Chondrocyte (in vitro differentiated cells): ENCODE measurements at places on chromosomes 4 and X. TPM values are rescaled to one million over a fixed set of nuclear protein-coding genes. Genes with fewer than 3 reads are reported as not detected.

- no peak overlapping the region for H3K27ac ChIP-seq
- peaks cover 14% of the 10 kb centered on the region for H3K4me1 ChIP-seq
- peaks cover 3% of the 10 kb centered on the region for H3K27me3 ChIP-seq
- DNase-seq = no peak
Observed at GRCh38 chr4:24489870-24490269, 94.5 kb downstream of the DHX15 start.

- H3K27ac ChIP-seq = peak overlapping the region; percentile 41
- H3K36me3 ChIP-seq = peaks cover 13% of the 10 kb centered on the region
- H3K27me3 ChIP-seq = no peaks in the 10 kb centered on the region
- peak overlapping the region; percentile 83 for H3K4me3 ChIP-seq
Observed at GRCh38 chr4:52863324-52863723, 1.2 kb downstream of the RASL11B start.

- peaks cover 8% of the 10 kb centered on the region for H3K36me3 ChIP-seq
- H3K27me3 ChIP-seq = no peaks in the 10 kb centered on the region
- no peak for DNase-seq
- H3K27ac ChIP-seq = no peak overlapping the region
- H3K4me1 ChIP-seq = peaks cover 11% of the 10 kb centered on the region
- no peak overlapping the region for H3K4me3 ChIP-seq
Observed at GRCh38 chr4:138438608-138439007, 196.5 kb upstream of the SLC7A11 start.

GRCh38 chr4:56512166-56512565, 6.6 kb downstream of the ARL9 start:
- H3K27me3 ChIP-seq = peaks cover 4% of the 10 kb centered on the region
- H3K27ac ChIP-seq = no peak overlapping the region
- H3K4me3 ChIP-seq = no peak overlapping the region
- no peaks in the 10 kb centered on the region for H3K36me3 ChIP-seq

DNA sequence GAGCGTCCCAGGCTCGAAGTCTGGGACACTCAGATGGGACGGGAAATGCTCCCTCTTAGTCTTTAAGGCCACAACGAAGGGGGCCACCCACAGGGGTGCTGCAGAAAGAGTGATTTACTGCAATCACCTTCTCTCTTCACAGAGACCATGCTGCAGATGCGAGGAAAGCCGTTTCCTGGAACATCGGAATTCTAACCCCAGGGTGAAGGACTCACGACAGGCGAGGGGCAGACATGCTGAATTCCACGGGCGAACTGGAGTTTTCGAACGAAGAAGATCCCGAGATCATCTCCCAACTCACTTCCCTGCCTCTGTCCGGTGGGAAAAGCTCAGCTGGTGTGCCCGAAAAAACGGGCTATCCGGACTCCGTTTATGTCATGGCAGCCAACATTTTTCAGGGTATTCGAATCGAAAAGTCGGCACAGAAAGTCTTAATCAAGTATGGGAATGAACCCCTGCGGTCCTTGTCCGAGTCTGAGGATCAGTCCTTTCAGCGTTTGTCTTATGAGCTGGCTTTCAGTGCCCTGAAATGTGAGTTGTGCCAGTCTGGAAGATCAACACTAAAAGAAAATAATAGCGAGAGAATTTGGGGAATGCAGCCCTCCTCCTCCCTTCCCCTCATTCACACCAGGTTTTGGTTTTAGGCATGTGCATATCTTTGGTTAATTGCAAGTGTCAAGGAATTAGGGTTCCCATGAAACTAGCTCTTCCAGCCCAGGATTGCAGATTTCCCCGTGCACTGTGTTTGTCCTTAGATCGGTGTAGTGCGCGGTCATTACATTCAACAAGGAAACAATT, 905 bp downstream of the NSUN7 start:
- H3K4me3 ChIP-seq = peak overlapping the region; percentile 81
- DNase-seq = no peak
- H3K27ac ChIP-seq = peak overlapping the region; percentile 80

GRCh38 chrX:107738272-107738671, 37.3 kb downstream of the TSC22D3 start:
- H3K4me1 ChIP-seq = peaks cover 56% of the 10 kb centered on the region
- H3K27ac ChIP-seq = no peak overlapping the region
- H3K36me3 ChIP-seq = peaks cover 2% of the 10 kb centered on the region
- no peak for DNase-seq
- H3K4me3 ChIP-seq = no peak overlapping the region
- no peaks in the 10 kb centered on the region for H3K27me3 ChIP-seq

DNA sequence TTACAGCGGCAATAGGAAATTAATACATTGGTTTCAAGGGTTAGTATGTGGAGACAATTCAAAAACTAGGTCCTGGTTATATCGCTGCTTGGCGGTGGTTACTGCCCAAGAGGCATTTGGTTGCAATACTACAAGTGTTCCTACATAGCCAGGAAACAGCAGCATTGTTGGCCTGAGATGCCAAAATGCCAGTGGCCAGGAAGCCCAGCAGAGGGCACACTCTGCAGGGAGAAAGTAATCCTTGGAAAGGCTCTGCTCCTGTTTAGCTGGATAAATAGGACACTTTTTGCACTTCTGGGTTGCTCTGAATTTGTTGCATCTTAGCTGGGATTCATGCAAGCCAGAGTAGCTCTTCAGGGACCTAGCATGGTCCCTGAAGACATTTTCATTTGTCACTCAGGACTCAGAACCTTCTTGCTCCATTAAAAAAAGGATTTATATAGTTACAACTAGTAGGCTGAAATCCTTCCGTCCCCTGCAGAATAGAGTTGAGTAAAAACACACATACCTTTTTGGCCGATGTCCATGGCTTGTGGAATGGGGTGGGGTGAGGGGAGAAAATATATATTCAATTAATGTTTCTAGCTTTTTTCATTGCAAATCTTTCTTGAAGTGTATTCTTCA, 8.1 kb upstream of the GPR119 start:
- no peak for DNase-seq
- no peaks in the 10 kb centered on the region for H3K4me1 ChIP-seq
- H3K4me3 ChIP-seq = no peak overlapping the region
- H3K36me3 ChIP-seq = no peaks in the 10 kb centered on the region
- H3K27me3 ChIP-seq = peaks cover 21% of the 10 kb centered on the region

DNA sequence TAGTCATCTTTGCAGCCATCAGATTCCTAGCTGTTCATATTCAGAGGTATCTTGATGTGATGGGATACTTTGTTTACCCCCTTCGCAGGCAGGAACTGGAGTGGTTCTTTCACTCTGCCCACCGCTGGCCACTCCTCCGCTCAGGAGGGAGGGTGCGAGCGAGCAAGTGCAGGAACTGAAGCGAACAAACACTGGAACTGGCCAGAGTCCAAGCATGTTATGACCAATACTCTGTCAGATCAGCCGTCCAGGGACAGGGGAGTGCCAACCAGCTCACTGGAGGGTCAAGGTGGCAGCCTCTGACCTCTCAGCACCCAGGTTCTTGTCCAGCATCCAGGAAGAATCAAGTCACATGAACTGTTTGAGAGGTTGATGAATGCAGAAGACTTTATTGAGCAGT, 18.0 kb upstream of the MANBA start:
- no peak for DNase-seq
- H3K27me3 ChIP-seq = no peaks in the 10 kb centered on the region
- H3K4me3 ChIP-seq = no peak overlapping the region
- no peaks in the 10 kb centered on the region for H3K4me1 ChIP-seq
- H3K36me3 ChIP-seq = no peaks in the 10 kb centered on the region
- no peak overlapping the region for H3K27ac ChIP-seq

- H3K27me3 ChIP-seq = no peaks in the 10 kb centered on the region
- DNase-seq = no peak
Observed at GRCh38 chr4:40940317-40940741, 190.6 kb downstream of the NSUN7 start.

GRCh38 chrX:69306063-69306404, 140.8 kb upstream of the PJA1 start:
- H3K4me3 ChIP-seq = no peak overlapping the region
- no peaks in the 10 kb centered on the region for H3K36me3 ChIP-seq
- DNase-seq = no peak
- no peaks in the 10 kb centered on the region for H3K4me1 ChIP-seq
- H3K27ac ChIP-seq = no peak overlapping the region

- H3K4me3 ChIP-seq = peak overlapping the region; percentile 57
- peaks cover 16% of the 10 kb centered on the region for H3K4me1 ChIP-seq
- no peak overlapping the region for H3K27ac ChIP-seq
- no peak for DNase-seq
- H3K27me3 ChIP-seq = peaks cover 86% of the 10 kb centered on the region
Observed at GRCh38 chr4:41881981-41882624, 53.1 kb upstream of the TMEM33 start.

GRCh38 chr4:113438596-113438995, 322.9 kb downstream of the CAMK2D start:
- H3K4me1 ChIP-seq = peaks cover 47% of the 10 kb centered on the region
- no peak overlapping the region for H3K4me3 ChIP-seq
- no peaks in the 10 kb centered on the region for H3K27me3 ChIP-seq
- no peak overlapping the region for H3K27ac ChIP-seq
- DNase-seq = no peak

DNA sequence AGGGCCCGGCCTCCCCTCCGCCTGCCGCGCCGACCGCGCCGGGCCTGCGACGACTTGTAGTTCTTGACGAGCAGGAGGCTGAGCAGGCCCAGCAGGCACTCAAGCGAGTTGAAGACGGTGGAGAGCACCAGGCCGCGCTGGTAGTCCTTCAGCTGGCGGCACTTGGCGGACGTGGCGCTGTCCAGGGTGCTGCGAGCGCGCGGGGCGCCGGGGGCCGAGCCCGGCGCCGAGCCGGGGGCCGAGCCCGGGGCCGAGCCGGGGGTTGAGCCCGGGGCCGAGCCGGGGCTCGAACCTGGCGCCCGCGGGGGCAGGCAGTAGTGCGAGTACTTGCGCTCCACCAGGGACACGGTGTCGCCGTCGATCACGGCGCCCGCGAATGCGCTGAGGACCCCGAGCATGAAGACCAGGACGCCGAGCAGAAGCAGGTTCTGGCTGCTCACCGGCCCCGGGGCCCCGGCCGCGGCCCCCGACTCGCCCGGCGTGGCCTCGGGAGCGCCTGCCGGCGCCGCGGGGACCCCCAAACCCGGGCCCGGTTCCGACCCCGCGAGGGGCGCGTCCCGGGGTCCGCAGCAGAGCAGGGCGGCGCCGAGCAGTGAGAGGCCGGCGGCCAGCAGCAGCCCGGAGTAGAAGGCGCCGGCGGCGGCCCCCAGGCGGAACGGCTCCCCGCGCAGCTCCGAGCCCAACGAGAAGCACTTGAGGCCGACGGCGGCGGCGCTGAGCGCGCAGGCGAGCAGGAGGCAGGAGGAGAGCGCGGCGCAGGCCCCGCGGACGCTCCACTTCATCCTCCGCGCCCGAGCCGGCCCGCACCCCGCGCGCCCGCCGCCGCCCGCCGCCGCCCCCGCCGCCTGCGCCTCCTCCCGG, 584 bp downstream of the TMEM271 start:
- H3K4me1 ChIP-seq = peaks cover 8% of the 10 kb centered on the region
- DNase-seq = peak; percentile 92
- H3K27me3 ChIP-seq = peaks cover 55% of the 10 kb centered on the region
- H3K27ac ChIP-seq = no peak overlapping the region

DNA sequence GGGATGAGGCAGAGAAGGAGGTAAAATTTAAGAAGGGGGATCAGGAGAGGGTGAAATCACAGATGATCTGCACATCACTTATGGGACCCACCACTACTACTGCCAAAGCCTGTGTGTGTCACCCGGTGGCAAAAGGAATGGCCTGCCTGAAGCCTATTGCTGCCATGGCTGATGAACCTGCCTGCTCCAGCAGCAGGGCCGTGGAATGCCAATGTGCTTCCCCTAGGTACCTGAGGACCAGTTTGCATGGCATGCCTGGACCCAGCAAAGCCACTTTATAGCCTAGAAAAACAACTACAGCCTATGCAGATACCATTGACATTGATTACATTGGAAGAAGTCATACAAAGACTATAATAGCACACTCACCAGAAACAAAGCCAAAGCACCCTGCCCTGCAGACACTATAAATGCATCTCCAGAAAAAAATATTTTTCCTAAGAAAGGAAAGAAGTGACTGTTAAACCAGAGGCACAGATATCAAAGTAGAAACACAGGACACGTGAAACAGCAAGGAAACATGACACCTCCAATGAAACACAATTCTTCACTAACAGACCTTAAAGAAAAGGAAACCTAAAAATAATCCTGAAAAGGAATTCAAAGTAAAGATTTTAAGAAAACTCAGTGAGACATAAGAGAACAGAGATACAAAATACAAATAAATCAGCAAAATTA, 680.7 kb upstream of the GRID2 start:
- no peak for DNase-seq
- peaks cover 41% of the 10 kb centered on the region for H3K27me3 ChIP-seq
- peaks cover 2% of the 10 kb centered on the region for H3K36me3 ChIP-seq
- no peak overlapping the region for H3K4me3 ChIP-seq
- no peak overlapping the region for H3K27ac ChIP-seq

The BOD1L1 gene
- total RNA-seq = 31.7 to 35.8 TPM (median 35.0 TPM) in 3 replicates

The GLRA3 gene
- total RNA-seq = not detected in 3 replicates

The PPP1R2C gene
- total RNA-seq = not detected in 3 replicates

The F8A3 gene
- total RNA-seq = 6.1 to 8.6 TPM (median 6.1 TPM) in 3 replicates

The TRIM75 gene
- not detected in 3 replicates for total RNA-seq

The MAGEB1 gene
- total RNA-seq = not detected in 3 replicates

The ZNF732 gene
- total RNA-seq = 0.37 to 1.1 TPM (median 0.46 TPM) in 3 replicates

The CRLF2 gene
- total RNA-seq = not detected in 3 replicates

The KLHL4 gene
- 2.0 to 2.6 TPM (median 2.0 TPM) in 3 replicates for total RNA-seq
